Thyroid gland (tissue), 4 donors: ENCODE measurements at places on chromosomes 12 and 14. TPM values are rescaled to one million over a fixed set of nuclear protein-coding genes. Genes with fewer than 3 reads are reported as not detected.

Gene PROX2
- not detected for total RNA-seq

Gene LRFN5
- 5.3 TPM for total RNA-seq

Gene SOAT2
- total RNA-seq: not detected

Gene SMCO3
- not detected for total RNA-seq

Gene MGAT4C
- total RNA-seq: 64.8 TPM

Gene TPPP2
- not detected for total RNA-seq

Gene GRIP1
- total RNA-seq: 21.1 TPM

Gene TGM1
- 2.8 TPM for total RNA-seq

Gene PTPN11
- total RNA-seq: 77.5 TPM

Gene FLVCR2
- 6.0 TPM for total RNA-seq

Gene TMEM253
- not detected for total RNA-seq

Gene RD3L
- total RNA-seq: not detected

Gene AP5M1
- total RNA-seq: 40.4 TPM

Gene TRPV4
- 1.6 TPM for total RNA-seq

Gene FGF23
- not detected for total RNA-seq

Gene GPR65
- total RNA-seq: 0.44 TPM

Gene AKAP6
- 13.4 TPM for total RNA-seq

Gene TROAP
- not detected for total RNA-seq

Gene C1QL4
- total RNA-seq: 0.73 TPM

Gene IL26
- total RNA-seq: not detected

Gene SLC6A15
- total RNA-seq: 0.89 TPM

Gene COCH
- total RNA-seq: 1.7 TPM

Gene JAG2
- 4.0 TPM for total RNA-seq

Gene SMCO2
- total RNA-seq: not detected

Gene SRRM4
- total RNA-seq: 0.27 TPM

Gene UTP20
- 17.6 TPM for total RNA-seq

Gene TSPAN8
- total RNA-seq: 8.4 TPM

Gene APOLD1
- total RNA-seq: 56.6 TPM

Gene KLRC4
- total RNA-seq: not detected

Gene PIWIL1
- 0.22 TPM for total RNA-seq

Gene OTX2
- total RNA-seq: not detected

Gene FITM1
- total RNA-seq: not detected
